ENCODE measurements at places on chromosomes 6 and 20.

DNA sequence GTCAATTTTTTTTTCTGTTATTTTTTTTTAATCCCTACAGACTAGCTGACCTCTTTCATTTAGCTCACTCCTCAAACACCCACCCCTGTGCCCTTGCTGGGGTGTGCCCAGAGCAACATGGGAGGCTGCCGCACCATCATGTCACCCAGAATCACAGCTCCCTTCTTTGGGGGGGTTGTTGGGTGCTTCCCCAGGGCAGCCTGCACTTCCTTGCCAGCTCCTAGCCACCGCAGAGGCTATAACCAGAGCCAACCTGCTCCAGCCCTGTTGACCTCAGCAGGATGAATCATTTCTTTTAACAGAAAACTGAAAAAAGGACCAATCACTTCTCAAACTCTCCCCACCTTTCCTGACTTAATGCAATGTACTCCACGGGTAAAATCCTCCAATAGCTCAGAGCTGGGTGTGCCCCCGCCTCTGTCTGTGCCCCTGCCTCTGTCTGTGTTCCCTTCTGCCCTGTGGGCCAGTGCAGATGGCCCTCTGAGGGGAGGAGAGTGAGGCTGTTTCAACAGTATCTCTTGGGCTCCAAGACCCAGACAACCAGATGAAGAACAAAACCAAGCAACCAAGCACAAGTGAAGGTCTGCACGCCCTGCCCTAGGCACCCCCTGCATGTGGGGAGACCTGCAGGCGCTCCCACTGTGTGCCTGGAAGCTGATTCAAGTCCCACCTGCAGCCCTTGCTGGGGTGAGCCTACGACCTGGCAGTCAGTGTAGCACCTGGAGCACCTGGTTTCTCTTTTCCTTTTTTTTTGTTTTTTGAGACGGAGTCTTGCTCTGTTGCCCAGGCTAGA is 67.7 kb downstream of the PYGB start:
- DNase-seq: no peak

- DNase-seq: no peak
Measured at GRCh38 chr6:82995066-82995465, 70.6 kb downstream of the UBE3D start.

DNA sequence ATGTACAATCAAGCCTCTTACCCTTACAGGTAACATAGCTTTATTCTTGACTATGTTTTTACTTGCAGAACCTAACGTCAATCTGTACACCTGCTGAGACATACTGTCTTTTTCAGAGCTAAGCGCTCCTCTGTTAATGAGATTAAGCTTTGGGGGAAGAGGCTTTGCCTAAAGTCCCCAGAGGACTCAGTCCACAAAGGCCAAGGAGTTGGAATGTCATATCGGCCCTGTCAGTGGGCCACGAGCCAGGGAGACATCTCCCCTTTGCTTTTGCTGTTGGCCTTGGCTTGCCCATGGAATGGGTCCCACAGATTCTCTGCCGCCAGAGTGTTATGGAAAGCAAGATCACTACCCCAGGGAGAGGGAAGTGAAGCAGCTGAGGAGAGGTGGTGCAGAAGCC is 64.1 kb upstream of the SOX4 start:
- DNase-seq: no peak

DNA sequence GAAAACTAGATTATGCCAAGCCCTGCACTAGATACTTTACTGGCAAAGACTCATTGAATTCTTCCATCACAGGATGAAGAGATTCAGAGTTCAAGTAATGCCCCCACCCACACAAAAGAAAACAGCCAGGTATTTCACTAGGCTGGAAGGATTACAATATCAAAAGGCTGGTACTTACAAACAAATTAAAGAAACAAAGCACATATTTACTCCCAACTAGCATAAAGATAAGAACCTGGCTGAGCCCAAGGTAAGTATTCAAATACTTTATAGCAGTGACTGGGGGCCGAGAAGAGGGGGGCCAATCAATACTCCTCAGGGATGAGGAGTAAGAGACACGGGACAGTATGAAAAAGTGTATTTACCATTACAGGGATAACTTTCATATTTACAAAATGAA is 3.7 kb downstream of the ACOT8 start:
- DNase-seq: no peak

DNA sequence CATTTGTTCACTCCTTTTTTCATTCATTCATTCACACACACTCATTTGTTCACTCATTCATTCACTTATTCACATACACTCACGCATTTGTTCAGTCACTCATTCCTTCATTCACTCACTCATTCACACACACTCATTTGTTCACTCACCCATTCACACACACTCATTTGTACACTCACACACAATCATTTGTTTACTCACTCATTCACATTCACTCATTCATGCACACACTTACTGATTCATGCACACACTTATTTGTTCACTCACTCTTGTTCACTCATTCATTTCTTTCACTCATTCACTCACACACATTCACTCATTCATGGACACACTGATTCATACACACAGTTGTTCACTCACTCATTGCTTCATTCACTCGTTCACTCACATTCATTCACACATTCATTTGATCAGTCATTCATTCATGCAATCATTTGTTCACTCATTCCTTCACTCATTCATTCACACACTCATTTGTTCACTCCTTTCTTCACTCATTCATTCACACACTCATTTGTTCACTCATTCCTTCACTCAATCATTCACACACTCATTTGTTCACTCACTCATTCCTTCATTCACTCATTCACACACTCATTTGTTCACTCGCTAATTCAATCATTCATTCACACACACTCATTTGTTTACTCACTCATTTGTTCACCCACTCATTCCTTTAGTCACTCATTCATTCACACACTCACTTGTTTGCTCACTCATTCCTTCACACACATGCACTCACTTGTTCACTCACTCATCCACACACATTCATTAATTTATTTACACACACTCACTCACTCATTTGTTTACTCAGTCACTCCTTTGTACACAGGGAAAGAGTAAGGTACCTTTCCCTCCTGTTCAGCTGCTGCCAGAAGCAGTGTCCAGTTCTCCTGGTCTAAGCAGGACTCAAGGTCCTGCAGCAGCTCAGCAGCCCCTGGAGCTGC is 50.7 kb upstream of the BHLHE23 start:
- DNase-seq: no peak

- no peak for DNase-seq
Measured at GRCh38 chr6:36822506-36823269, 16.6 kb downstream of the CPNE5 start.

DNA sequence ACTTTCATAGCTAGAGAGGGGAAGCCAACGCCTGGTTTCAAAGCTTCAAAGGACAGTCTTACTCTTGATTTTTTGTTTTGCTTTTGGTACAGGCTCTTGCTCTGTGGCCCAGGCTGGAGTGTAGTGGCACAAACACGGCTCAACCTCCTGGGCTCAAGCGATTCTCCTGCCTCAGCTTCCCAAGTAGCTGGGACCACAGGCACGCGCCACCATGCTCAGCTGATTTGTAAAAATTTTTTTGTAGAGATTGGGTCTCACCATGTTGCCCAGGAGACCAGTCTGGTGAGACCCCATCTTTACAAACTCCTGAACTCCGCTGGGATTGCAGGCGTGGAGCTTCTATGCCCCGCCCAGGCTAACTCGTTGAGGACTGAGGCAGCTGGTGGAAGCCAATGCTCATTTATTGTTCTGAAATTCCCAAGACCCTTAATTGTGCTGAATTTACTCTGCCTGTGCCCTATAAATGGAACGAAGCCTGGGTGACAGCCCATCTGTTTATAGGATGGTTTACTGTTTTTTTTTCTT is 18.0 kb downstream of the SRSF3 start:
- no peak for DNase-seq

DNA sequence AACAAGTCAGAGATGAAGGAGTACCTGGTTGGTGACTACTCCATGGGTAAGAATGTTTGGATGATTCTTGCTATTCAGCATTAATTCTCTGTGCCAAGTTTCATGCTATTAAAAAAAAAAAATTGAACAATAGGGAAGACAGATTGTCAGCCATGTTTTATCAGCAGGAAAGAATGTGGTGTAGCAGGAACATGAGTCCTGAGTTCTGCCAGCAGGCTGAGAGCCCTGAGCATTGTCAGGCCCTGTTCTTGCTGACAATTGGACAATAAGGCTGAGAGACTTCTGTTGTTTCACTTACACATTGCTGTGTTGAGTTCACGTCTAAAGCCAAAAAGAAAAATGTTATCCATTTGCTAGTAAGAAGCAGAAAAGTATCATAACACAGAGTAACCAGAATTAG is 70.4 kb upstream of the SMIM28 start:
- DNase-seq: no peak

DNA sequence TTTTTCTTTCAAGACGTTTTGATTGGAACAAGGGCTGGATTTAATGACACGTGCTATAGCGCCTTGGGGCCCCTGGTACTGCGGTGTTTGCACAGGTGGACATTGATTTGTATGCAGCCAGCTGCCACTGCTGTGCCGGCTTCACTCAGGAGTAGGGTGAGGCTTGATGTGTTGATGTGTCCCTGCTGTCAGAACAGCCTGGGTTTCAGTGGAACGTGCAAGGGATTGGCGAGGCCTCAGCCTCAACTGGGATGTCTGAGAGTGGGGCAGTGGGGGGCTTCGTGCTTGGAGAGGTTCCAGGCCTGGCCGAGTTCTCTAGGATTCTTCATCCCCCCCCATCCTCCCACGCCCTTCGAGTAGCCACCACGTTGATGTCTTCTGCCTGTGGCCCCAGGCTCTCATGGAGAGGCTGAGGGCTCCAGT is 23.0 kb downstream of the PYGB start:
- no peak for DNase-seq

DNA sequence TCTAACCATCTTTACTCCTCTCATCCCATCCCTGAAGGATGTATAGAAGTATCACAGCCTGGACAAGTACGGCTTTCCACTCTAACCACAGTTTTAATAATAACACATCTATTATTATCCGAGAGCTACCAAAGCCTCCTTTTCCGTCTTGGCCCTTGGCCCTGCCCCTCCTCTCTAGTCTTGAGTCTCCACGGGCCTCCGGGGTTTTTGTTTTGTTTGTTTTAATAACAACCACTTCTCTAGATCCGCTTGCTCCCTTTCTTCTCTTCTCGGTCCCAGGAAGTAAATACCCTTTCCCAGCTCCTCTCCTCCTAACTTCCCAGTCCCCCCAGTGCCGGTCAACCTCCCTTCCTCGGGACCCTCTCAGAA is 661 bp downstream of the LCA5 start:
- no peak for DNase-seq

DNA sequence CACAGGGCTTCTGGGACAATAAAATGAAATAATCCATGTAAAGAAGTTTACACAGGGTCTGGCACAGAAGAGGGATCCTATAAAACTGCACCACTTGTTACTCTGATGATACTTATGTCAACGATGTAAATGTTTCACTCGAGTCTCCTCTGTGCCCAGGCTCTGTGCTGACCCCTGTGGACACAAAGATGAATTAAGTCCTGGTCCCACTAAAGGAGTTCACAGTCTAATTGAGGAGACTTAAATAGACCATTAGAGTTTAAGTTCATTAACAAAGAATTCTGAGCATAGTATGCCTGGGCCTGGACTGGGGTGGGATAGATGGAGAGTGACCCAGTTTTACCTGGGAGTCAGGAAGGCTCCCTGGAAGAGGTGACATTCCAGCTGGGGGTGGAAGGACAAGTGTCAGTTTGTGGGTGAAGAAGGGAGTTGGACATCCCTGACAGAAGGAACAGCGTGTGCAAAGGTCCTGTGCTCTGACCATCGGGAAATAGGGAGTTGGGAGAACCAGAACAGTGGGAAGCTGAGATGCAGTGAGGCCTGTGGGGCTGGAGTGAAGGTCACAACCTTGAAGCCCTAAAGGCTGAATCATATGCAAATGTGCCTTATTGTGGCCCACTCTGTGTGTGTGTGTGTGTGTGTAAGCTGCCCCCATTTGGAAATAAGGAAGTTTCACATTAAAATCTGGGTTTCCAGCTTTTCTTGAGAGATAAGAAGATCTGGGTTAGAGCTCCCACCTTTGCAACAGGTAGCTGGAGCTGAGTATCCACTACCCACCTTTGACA is 1.1 kb downstream of the OCSTAMP start:
- DNase-seq: no peak

- no peak for DNase-seq
Measured at GRCh38 chr6:35481226-35481625, 13.0 kb downstream of the RPL10A start.

DNA sequence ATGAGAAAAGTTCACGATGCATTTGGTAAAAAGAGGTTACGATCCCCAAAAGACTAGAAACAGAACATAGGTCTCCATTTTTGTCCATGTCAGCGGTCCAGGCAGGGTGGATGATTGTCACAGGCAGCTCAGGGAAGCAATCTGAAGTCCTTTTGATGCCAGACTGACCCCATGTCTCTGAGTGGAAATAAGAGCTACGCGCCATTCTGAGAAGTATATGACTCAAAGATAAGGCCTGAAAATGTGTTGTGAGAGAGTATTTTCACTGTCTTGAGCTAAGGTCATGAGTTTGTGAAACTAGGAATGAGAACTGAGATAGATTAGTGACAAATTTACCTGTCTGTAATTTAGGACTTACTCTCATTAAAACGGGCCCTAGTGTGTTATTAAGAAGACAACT is 69.5 kb downstream of the LYRM4 start:
- no peak for DNase-seq

DNA sequence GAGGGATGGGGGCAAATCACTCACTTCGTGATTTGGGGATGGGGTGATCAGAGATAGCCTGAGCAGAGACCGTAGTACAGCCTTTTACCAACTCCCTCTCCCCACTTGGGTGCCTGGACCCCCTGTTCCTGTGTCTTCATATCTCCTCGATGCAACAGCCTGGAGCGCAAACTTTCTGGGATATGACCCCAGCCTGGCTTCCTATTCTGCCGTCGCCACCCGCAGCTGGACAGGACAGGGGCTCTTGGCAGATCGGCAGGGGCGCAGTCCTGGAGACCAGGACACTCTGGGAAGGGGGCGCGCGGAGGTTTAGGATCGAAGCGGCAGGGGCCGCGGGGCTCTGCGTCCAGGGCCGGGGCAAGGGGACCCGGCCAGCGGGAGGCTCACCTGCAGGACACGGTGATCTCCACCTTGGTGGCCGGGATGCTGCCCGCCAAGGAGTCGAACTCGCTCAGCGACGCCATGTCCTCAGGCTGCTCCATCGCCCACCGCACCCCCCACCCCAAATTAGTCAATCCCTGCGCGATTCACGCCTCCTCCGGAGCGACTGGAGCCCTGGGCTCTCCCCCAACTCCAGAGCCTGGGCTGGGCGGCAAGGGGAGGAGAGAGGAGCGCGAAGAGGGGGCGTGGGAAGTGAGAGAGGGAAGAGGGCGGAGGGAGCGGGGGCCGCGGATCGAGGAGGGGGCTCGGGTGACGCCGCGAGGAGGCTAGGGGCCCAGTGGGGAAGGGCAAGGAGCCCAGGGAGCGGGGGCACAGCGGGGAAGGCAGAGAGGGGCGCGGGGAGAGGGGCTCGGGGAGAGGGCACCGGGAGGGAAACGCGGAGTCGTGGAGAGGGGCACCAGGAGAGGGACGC is at the start of gene CPNE5:
Gene CPNE5, minus strand, starts transcription at position 549 of the 853 bp plus-strand sequence. Its CDS starts 67 bp downstream, at position 482.
- DNase-seq: no peak

GRCh38 chr6:1596088-1596852 is 13.4 kb upstream of the FOXC1 start:
- DNase-seq: no peak
